ENCODE measurements at places on chromosomes 3 and 15. TPM values are rescaled to one million over a fixed set of nuclear protein-coding genes. Genes with fewer than 3 reads are reported as not detected.
A peak's percentile ranks its signal among the peaks of the same experiment; 100 is the strongest.

BLM gene
- 1.1 TPM for total RNA-seq

POLR2H gene
- total RNA-seq: 29.5 TPM

- no peak for DNase-seq
- no peak overlapping the region for H3K4me3 ChIP-seq
- H3K27me3 ChIP-seq: no peaks in the 10 kb centered on the region
- no peaks in the 10 kb centered on the region for H3K36me3 ChIP-seq
These were observed 5.5 kb downstream of the PAQR5 start for GRCh38 chr15:69304182-69304545.

- no peaks in the 10 kb centered on the region for H3K27me3 ChIP-seq
- no peak for DNase-seq
- no peak overlapping the region for H3K4me3 ChIP-seq
These were observed 15.9 kb downstream of the LMCD1 start for GRCh38 chr3:8517487-8517886.

DNA sequence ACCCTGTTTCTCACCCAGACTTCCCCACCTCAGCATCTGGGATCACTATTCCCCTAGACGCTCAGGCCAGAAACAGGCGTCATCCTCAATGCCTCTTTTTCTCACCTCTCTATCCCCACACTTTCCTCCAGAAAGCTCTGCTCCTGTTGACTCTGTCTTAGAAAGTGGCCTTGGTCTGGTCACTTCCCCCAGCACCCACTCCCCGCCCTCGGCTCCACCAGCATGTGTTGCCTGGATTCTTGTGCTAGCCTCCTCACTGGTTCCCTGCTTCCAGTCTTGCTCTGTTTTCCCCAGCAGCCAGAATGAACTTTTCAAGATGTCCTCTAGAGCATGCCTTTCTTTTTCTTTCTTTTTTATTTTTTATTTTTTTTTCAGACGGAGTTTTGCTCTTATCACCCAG, 39.7 kb upstream of the ESYT3 start:
- peaks cover 4% of the 10 kb centered on the region for H3K4me1 ChIP-seq
- H3K27ac ChIP-seq: no peak overlapping the region
- no peak for DNase-seq
- no peaks in the 10 kb centered on the region for H3K36me3 ChIP-seq
- no peaks in the 10 kb centered on the region for H3K27me3 ChIP-seq
- no peak overlapping the region for H3K4me3 ChIP-seq

DNA sequence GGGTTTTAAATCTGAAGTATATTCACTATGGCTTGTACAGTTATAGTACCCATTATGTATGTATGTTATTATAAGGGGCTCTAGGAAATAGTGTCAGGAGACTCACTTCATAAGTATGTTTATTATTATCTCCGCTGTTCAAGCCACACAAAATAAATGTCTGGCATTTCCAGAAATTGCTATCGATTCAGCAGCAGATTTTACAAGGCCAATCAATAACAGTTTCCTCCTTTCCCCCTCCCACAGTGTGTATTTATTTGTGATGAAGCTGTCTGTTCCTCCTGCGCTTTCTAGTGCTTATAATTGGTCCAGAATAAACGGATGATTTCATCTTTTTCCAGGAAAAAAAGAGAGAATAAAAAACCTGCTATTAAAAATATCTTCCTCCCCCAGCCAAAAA, 134.2 kb upstream of the LPP start:
- no peak overlapping the region for H3K27ac ChIP-seq
- H3K36me3 ChIP-seq: no peaks in the 10 kb centered on the region
- H3K4me3 ChIP-seq: no peak overlapping the region

- H3K4me1 ChIP-seq: no peaks in the 10 kb centered on the region
- H3K36me3 ChIP-seq: no peaks in the 10 kb centered on the region
- H3K27me3 ChIP-seq: no peaks in the 10 kb centered on the region
- DNase-seq: no peak
These were observed 108.1 kb upstream of the GMNC start for GRCh38 chr3:190970560-190970959.

- no peaks in the 10 kb centered on the region for H3K4me1 ChIP-seq
- H3K4me3 ChIP-seq: no peak overlapping the region
- no peaks in the 10 kb centered on the region for H3K36me3 ChIP-seq
These were observed 294.2 kb upstream of the THBS1 start for GRCh38 chr15:39286706-39287105.

DNA sequence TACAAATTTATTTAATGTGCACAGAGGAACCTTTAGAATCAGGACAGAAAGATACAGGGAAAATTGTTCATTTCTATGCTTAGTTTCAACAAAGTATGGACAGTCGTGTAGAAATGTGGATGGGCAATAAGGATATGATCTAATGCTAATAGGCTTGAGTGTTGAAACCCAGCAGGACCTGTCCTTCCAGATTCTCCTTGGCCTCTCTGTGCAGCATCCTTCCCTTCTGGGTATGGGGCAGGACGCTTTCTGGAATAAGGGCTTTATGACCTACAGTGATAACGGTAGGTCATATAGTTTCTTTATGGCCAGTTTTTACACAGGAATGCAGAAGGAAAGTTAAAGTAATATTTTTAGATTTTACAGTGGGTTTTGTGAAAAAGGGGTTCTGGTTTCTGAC, 698.1 kb downstream of the SI start:
- no peaks in the 10 kb centered on the region for H3K27me3 ChIP-seq
- DNase-seq: no peak
- no peak overlapping the region for H3K27ac ChIP-seq
- H3K4me1 ChIP-seq: no peaks in the 10 kb centered on the region

DNA sequence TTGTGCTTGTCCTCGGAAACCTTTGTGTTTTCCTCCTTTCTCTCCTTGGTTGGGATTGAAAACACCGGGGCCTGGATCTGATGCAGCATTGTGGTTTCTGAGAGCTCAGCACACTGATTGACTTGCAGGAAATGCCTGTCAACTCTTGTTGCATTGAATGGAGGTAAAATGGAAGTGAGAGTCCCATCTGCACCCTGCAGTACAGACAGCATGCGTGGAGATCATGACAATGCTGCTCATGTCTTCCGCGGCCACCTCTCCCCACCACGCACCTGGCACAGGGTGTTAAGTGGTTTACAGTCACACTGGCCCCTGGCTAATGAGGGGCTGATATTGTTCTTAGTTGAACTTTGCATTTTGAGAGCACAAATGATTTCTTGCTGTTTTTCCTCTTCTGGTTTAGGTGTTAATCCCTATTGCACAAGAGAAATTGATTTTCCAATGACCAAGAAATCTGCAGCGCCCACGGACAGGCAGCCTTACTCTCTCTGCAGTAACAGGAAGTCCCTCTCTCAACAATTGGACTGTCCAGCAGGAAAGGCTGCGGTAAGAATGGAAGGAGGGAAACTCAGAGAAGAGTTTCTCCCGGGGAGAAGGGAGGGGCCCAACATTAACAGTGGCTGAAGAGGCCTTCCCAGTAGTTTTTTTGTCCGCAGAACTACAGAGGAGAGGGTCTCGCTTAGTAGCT, 58.5 kb downstream of the STARD5 start:
- peaks cover 6% of the 10 kb centered on the region for H3K4me1 ChIP-seq
- no peaks in the 10 kb centered on the region for H3K27me3 ChIP-seq
- H3K27ac ChIP-seq: no peak overlapping the region
- DNase-seq: peak; percentile 29
- no peaks in the 10 kb centered on the region for H3K36me3 ChIP-seq

DNA sequence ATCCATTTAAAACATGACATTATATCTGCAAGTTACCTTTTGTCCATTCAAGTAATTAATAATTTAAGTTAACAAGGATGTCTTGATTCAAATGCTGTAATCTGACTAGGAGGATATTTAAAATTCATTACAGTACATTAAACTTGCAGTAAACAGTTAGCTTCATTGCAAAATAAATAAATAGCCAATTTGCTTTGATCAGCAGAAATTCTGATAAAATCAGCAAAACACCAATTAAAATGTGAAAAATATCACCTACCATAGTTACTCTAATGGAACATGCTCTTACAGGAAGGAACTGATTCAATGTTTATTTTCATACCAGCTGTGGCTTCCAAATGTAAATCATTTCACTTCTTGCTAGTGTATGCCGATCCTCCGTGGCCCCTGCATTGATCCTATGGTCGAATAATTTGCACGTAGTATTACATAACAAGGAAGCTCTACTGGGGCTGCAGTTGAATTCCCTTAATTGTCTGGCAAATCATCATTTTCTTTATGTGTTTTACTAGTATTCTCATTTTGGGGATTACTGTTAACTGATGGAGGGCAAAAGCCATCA, 150.7 kb downstream of the FOXB1 start:
- DNase-seq: no peak
- H3K36me3 ChIP-seq: no peaks in the 10 kb centered on the region
- H3K27me3 ChIP-seq: peaks cover 7% of the 10 kb centered on the region
- no peaks in the 10 kb centered on the region for H3K4me1 ChIP-seq
- no peak overlapping the region for H3K4me3 ChIP-seq

DNA sequence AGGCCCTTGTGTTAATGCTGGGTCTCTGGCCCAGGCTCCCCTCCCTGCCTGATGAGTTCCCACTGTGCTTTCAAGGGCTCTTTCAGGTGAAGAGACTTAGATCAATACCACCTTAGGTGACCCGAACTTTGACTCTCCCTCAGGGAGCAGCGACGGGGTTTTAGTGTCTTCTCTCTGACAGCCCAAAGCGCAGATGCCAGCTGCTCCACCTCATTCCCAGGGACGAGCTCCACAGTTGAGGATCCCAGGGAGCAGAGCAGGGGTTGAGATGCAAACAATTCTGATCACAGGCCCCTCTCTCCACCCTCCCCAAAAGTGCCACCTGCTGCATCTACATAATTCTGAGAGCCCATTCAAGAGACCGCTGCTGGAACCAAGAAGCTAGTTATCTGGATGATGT, 265.1 kb downstream of the TJP1 start:
- H3K4me3 ChIP-seq: no peak overlapping the region
- no peaks in the 10 kb centered on the region for H3K36me3 ChIP-seq
- H3K27ac ChIP-seq: no peak overlapping the region
- H3K27me3 ChIP-seq: no peaks in the 10 kb centered on the region
- no peaks in the 10 kb centered on the region for H3K4me1 ChIP-seq
- no peak for DNase-seq

DNA sequence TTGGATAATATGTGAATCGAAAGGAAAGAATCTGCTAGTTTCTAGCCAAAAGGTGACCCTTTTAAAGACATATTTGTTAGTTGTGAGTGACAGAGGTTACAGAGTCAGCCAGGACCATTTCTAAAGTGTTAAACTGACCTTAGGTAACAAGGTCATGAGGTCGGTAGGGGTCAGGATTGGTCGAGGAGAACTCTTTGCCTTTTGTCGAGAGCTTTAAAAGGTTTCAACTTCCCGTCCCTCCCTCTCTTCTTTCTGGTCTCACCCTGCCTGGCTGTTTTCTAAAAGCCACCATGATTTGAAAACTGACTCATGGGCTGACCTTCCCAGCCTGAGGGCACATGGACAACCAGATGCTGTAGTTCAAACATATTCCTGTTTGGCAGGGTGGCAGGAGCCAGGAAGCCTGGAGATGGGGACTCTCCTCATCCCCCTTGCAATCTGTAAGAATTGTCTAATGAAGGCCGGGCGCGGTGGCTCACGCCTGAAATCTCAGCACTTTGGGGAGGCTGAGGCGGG, 25.8 kb upstream of the PRTG start:
- H3K36me3 ChIP-seq: no peaks in the 10 kb centered on the region
- no peak for DNase-seq
- no peaks in the 10 kb centered on the region for H3K27me3 ChIP-seq
- H3K4me3 ChIP-seq: no peak overlapping the region

DNA sequence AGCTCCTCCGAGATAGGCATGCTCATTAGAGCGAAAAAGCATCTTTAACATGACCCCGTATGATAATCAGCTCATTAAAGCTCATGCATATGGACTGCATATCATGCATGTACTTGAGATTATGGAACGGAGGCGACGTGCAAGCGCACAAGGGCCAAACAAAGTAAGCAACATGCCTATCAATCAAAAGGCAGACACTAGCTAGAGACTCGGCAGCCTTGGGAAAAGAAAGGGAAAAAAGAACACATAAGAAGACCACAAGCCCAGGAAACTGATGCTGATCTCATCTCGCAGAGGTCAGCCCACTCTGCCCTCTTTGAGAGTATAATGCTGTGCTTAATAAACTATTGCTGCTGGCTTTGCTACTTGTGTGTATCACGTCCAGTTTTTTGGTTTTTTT, 2.6 kb upstream of the ACOX2 start:
- no peak for DNase-seq
- H3K27me3 ChIP-seq: no peaks in the 10 kb centered on the region
- peaks cover 18% of the 10 kb centered on the region for H3K4me1 ChIP-seq

DNA sequence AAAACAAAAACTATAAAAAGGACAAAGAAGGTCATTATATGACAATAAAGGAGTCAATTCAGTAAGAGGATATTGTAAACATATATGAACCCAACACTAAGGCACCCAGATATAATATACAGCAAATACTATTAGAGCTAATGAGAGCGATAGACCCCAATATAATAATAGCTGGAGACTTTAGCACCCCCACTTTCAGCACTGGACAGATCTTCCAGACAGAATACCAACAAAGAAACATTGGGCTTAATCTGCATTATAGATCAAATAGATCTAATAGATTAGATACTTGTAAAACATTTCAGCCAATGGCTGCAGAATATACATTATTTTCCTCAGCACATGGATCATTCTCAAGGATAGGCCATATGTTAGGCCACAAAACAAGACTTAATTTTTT, 53.4 kb downstream of the NUDT16 start:
- no peaks in the 10 kb centered on the region for H3K36me3 ChIP-seq
- H3K4me3 ChIP-seq: no peak overlapping the region
- no peaks in the 10 kb centered on the region for H3K27me3 ChIP-seq
- no peak overlapping the region for H3K27ac ChIP-seq

DNA sequence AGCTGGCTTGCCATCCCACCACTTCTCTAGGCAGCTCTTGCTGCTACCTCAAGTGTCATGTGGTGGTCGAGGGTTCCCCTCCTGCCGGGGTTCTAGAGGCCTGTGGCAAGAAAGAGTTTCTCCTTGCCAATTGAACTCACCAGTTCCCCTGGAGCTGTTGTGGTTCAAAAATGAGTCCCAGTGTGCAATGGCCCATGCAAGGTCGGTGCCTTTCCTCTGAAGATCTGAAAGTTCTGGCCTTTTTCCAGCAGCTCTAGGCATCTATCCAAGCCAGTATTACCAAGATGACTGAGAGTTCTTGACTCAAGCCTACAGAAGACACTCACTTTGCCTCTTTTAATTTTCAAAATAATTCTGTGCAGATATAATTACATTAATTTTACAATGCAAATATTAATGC, 163.6 kb downstream of the KCNMB2 start:
- H3K27ac ChIP-seq: no peak overlapping the region
- H3K27me3 ChIP-seq: no peaks in the 10 kb centered on the region
- H3K4me3 ChIP-seq: no peak overlapping the region
- H3K36me3 ChIP-seq: no peaks in the 10 kb centered on the region
- H3K4me1 ChIP-seq: no peaks in the 10 kb centered on the region
- no peak for DNase-seq

- H3K4me3 ChIP-seq: no peak overlapping the region
- H3K27ac ChIP-seq: no peak overlapping the region
- H3K4me1 ChIP-seq: no peaks in the 10 kb centered on the region
- H3K36me3 ChIP-seq: no peaks in the 10 kb centered on the region
- no peaks in the 10 kb centered on the region for H3K27me3 ChIP-seq
- no peak for DNase-seq
These were observed 1078.5 kb downstream of the TUSC7 start for GRCh38 chr3:117788061-117788460.

All from pancreas (tissue), 10 donors.